Myocyte (in vitro differentiated cells): ENCODE measurements at places on chromosomes 7 and 10. TPM values are rescaled to one million over a fixed set of nuclear protein-coding genes. Genes with fewer than 3 reads are reported as not detected.

PTF1A gene
- not detected in 2 replicates for total RNA-seq

BAG3 gene
- 18.7 and 42.6 TPM in 2 replicates for total RNA-seq

- DNase-seq = no peak
Measured at GRCh38 chr7:12056381-12056780, 154.7 kb upstream of the TMEM106B start.

- DNase-seq = no peak
Measured at GRCh38 chr7:40205992-40206391, 71.2 kb downstream of the SUGCT start.

GPR158 gene
- total RNA-seq = 1.8 and 2.2 TPM in 2 replicates

CALML5 gene
- total RNA-seq = not detected in 2 replicates

GRCh38 chr7:86814661-86815379 lies 171.1 kb downstream of the GRM3 start:
- peak; percentile 1 for DNase-seq

DNA sequence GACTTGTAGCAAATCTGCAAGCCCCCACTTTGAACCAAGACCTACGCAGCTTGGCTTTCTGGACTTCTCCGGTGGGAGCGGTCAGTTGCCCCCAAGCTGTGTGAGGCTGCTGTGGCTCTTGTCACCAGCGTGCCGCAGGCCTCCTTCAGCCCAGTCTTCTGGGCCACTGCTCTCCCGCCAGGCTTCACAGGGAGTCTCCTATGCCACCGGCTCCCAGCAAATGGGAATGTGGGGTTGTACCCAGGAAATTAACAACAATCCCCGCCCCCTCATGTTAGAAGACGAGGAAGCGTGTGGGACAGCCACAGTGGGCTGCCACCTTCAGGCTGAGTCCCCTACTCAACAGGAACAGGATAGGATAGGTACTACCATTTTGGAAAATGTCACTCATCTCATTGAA lies 4.2 kb downstream of the WDR86 start:
- DNase-seq = no peak

POM121 gene
- total RNA-seq = 7.0 and 8.1 TPM in 2 replicates

A1CF gene
- not detected in 2 replicates for total RNA-seq

DNA sequence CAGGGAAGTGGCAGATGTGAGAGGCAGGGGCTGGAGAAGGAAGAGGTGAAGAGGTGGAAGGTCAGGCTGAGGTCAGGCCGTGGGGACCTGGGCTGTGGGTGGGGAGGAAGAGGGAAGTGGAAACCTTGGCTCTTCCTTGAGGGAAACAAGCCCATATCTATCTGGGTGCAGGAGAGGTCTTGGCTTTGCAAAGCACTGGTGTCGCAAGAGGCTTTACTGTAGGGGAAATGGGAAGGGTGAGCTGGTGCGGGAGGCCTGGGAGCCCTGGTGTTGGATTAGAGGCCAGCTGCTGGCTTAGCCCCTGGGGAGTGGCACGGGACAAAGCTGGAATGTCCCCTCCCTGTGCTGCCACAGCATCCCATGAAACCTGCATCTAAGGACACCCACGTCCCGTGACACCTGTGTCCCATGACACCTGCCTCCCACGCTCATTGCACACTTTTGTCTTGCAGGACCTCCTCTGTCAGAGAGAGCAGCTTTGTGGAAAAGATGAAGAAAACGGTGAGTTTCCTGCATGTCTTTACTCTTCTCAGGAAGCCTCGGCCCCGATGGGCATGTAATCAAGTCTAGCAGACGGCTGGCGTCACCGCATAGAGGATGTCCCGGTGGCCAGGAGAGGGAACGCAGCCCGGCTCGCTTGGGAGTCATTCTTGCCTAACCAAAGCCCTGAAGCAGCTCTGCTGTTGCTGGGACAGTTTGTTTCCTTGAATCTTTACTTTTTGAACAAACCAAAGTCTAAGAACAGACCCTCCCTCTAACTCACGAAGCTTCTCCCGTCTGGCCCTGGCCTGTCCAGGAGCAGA lies 22.2 kb downstream of the TMEM120A start:
- peak; percentile 69 for DNase-seq

SYT15B gene
- not detected in 2 replicates for total RNA-seq

DNA sequence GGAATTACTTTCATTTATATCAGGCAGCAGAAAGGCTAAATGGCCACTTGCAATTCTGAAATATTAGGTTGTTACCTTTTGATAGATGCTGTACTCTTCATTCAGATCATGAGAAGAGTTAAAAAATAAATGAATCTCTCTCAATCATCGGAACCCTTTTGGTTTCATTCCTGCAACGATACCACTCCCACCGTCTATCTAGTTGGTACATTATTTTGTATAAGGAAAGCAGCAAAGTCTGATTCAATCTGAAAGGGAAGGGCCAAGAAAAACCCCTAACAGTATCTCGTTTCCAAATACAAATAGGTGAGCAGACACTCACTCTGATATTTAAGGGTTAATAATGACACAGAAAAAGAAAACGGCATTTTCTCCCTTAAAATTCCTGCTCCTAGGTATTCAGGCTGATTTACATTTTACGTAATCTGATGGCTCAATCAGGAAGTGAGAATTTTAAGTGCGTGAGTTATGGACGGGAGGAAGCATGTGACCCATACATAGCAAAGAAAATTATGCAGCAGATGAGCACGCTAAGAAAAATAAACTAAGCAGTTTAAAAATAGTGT lies 209.4 kb upstream of the KLF14 start:
- peak; percentile 70 for DNase-seq

CALML3 gene
- total RNA-seq = not detected in 2 replicates

GRCh38 chr7:112886208-112886607 lies 96.0 kb upstream of the TMEM168 start:
- no peak for DNase-seq

DNA sequence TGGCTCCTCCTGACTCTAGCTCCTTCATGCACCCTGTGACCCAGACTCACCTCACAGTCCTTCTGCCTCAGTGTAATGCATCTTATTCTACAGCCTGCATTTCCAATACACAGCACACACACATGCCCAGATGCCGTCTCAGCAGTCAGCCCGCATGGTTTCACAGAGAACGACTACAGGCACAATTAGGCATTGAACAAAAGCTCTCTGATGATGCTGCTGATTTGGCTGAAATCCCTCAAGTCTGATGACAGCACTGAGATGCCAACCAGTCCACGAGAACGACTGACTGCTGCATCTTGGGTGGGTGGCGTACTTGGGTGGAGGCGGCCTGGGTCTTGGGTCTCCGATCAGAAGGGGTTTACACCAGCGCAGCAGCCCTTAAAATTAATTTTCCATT lies 200.4 kb downstream of the TAX1BP1 start:
- no peak for DNase-seq

GRCh38 chr7:42617806-42618457 lies 293.9 kb downstream of the C7orf25 start:
- DNase-seq = peak; percentile 39

DNA sequence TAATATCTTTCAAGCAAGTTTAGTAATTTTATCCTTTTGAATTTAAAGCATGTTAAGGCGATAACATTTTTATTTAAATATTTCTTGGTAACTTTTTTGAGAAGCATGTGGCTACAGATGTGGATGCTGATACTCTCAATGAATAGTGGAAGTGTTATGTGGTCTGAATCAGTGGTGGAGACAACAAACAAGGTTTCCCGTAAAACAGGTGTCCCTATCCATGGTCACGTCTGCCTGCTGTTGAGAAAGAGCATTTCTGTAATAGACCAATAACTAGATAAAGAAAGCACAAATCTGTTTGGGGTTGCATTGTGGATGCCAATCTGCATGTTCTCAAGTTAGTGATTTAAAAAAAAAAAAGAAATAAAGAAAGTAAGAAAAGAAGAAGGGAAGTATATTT lies 13.9 kb upstream of the MAPK8 start:
- DNase-seq = no peak

GRCh38 chr7:23600236-23600635 lies 3.1 kb downstream of the CCDC126 start:
- DNase-seq = no peak

TRPV5 gene
- total RNA-seq = not detected in 2 replicates

DNA sequence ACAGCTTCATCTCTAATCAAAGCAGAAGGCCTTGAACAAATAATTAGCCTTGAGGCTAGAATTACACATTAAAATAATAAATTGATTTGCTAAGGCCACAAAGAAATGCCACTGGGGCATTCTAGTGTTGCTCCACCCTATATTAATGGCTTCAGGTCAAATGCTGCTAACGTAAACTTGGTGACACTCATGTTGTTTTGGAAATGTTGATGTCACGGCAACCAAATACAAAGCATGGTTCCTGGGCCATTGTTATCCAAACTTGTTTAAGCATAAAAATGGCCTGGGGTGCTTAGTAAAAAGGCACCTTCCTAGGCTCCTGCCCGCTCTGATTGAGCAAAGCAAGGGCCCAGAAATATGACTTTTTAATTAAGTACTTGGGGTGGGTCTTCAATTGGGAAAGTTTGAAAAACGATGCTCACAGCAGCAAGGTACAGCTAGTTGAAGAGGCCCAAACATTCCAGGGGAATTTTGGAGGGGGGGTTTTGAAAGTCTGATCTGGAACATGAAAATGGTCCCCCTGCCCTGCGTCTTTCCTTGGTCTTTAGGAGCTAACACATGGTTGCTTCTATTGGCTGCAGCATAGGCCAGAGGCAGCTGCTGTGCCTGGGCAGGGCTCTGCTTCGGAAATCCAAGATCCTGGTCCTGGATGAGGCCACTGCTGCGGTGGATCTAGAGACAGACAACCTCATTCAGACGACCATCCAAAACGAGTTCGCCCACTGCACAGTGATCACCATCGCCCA lies 67.8 kb downstream of the ABCC2 start:
- no peak for DNase-seq

ATRNL1 gene
- total RNA-seq = 5.6 and 8.4 TPM in 2 replicates

GPR146 gene
- 2.2 and 3.2 TPM in 2 replicates for total RNA-seq

- no peak for DNase-seq
Measured at GRCh38 chr7:106774768-106775551, 90.1 kb upstream of the PIK3CG start.

DNA sequence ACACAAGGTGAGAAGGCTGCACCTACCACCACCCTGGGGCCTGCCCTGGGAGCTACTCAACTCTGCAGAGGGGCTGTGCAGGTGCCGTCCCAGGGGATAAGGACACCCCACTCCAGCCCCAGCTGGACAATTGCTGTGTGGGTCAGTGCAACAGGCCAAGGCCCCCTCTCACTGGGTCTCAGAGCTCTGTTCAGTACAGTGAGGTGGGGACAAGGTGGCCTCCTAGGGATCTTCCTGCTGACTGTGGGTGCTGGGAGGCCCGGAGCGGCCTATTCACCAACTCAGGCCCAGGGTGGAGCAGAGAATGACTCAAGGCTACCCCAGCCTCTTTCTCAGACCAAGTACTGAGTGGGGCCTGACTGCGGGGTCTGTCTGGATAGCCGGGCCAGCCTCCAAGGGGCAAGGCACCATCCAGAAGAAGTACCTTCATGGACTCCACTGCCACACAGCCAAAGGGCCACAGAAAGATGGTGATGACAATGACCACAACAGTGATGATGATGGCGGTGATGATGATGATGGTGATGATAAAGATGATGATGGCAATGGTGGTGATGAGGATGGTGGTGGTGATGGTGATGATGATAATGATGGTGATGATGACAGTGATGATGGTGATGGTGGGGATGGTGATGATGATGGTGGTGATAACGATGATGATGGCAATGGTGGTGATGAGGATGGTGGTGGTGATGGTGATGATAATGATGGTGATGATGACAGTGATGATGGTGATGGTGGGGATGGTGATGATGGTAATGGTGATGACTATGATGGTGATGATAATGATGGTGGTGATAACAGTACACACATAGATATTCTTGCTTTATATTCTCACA lies 59.8 kb upstream of the DNAAF5 start:
- DNase-seq = no peak

GRCh38 chr10:91743465-91743864 lies 54.8 kb upstream of the TNKS2 start:
- no peak for DNase-seq

GRCh38 chr7:155449008-155449868 lies 8.7 kb upstream of the EN2 start:
- no peak for DNase-seq

TMEM225B gene
- 1.2 and 1.4 TPM in 2 replicates for total RNA-seq

- no peak for DNase-seq
Measured at GRCh38 chr10:23060918-23061317, 34.5 kb upstream of the MSRB2 start.

GRCh38 chr10:132297526-132297925 lies 10.2 kb downstream of the STK32C start:
- no peak for DNase-seq

CRHR2 gene
- total RNA-seq = not detected in 2 replicates

GRCh38 chr10:75342397-75342796 lies 59.2 kb downstream of the ZNF503 start:
- DNase-seq = peak; percentile 36

GRCh38 chr7:99387912-99388311 lies 13.4 kb downstream of the ARPC1B start:
- DNase-seq = no peak
